ENCODE measurements at places on chromosomes 16 and 17.

GRCh38 chr17:1196946-1197345 lies 17.2 kb upstream of the ABR start:
- no peak for DNase-seq

DNA sequence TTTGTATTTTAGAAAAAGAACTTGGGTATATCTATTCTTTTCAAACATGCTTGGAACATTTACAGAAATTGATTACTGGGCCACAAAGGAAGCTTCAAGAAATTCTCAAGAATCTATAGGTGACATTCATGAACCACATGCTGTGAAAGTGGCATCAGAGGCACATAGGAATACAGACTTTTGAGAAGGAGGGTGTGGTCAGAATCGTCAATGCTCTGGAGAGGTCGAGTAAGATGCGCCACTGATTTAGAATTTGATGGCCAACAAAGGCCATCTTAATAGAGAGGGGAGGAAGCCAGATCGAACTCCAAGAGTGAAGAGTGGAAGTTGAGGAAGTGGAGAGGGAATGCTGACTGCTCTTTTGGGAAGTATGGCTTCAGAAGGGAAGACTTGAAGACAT lies 3.5 kb upstream of the NSMCE1 start:
- no peak for DNase-seq

GRCh38 chr17:4584101-4584916 lies at the start of gene SMTNL2:
Gene SMTNL2 (plus strand): TSS chr17:4584529. CDS start chr17:4584606, 77 bp downstream.
- DNase-seq, result peak; percentile 64

DNA sequence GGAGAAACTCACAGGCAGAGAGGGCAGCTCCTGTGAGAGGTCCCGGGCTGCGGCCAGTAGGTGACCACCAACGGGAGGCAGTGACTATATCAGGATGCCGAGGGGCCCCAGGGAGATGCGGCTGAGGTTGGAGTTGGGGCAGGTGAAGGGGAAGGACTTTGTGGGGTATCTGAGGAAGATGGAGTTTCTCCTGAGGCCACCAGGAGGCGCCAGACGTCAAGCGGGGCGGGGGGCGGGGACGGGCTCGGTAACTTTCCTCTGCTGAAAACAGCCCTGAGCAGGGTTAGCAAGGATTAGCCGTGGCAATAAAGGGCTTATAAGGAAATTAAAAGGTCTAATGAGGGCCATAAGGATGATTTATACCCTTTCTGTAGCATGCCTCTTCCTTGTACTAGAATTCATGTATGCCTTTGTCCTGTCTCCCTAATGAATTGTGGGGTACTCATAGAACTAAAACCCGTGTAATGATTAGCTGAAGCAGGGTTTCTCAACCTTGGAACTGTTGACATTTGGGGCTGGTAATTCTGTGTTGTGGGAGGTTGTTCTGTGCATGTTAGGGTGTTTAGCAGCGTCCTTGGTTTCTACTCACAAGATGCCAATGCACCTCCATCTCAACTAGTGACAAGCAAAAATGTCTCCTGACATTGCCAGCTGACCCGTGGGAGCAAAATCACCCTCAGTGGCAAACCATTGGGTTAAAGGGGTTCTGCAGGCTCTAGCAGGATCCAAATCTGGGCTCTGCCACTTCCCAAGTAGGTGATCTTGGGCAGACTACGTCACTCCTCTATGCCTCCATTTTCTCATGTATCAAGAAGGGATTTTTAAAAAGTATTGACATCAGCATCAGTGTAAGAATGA lies 74.8 kb upstream of the GRIN2A start:
- DNase-seq, result peak; percentile 54

DNA sequence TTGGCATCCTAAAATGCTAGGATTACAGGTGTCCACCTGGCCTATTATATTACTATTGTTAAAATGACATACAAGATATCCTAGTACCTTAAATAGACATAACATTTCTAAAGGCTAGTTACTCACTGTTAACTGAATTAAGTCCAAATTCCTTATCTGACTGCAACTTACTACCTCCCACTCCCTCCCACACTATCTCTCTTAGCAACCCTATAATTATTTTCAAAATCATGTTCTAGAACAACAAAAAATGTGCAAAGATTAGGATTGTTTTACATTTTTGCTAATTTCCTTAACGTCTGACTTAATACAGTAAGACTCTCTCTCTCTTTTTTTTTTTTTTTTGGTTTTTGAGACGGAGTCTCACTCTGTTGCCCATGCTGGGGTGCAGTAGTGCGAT lies 2.2 kb upstream of the ATF7IP2 start:
- DNase-seq, result no peak

GRCh38 chr17:61551255-61551742 lies 39.7 kb downstream of the NACA2 start:
- DNase-seq, result no peak

DNA sequence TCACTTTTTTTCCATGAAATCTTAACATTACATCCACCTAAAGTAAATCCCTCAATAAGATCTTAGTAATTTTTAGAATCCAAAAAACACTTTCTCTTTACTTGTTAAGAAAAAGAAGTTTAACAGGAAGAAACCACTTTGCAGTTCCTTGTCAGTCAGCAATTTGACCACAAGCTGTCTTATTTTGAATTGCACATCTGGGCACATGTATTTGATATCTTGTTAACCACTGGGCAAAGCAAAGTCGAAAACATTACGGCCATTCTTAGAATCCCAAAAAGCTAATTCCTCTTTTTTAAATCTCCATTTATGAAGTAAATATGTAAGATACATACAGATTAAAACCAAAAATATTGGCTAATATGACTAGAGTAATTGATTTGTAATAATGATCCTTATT lies 1.1 kb downstream of the ABCA10 start:
- DNase-seq, result no peak

DNA sequence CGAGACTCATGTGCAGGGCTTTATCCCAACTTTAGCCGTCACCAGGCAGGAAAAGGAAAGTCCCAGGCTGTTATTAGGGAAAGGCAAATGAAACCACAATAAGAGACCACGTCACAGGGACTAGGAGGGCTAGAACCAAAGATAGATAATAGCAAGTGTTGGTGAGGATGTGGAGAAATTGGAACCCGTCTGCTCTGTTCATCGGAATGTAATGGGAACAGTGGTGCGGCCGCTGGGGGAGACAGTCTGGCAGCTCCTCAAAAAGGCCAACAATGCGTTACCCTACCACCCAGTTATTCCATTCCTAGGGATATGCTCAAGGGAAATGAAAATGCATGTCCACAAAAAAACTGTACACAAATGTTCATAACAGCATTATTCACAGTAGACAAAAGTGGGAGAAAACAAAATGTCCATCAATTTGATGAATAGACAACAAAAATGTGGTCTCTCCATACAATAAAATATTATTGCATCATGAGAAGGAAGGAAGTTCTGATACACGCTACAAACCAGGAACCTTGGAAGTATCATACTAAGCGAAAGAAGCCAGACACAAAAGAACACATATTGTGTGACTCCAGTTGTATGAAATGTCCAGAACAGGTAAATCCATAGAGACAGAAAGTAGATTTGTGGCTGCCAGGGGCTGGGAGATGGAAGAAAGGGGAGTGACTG lies 19.5 kb upstream of the USP10 start:
- no peak for DNase-seq
